ENCODE measurements at places on chromosomes 16 and 17. TPM values are rescaled to one million over a fixed set of nuclear protein-coding genes. Genes with fewer than 3 reads are reported as not detected.

GRCh38 chr17:56289321-56289720 lies 136.0 kb downstream of the ANKFN1 start:
- no peak for DNase-seq

The TCF25 gene
- 115 TPM for total RNA-seq

DNA sequence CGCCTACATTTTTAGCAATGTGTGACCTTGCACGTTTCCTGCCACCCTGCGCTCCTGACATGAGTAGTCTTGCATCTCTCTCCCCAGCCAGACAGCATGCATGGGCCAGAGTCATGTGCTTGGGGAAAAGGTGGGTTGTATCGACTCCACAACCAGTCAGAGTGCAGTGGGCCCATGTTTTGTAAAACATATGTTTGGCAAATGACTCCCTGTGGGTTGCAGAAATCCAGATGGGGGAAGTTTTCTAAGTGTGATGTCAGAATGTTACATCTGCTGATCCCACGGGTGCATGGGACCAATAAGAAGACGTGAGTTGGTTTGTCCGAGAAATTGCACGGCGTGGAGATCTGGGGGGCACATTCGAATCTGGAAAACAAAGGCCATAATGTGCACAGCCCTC lies 147.1 kb downstream of the FOXL1 start:
- DNase-seq, result no peak

The PERCC1 gene
- total RNA-seq, result not detected

GRCh38 chr17:59631276-59631675 lies 11.6 kb downstream of the CLTC start:
- DNase-seq, result no peak

- no peak for DNase-seq
Observed at GRCh38 chr16:23145186-23145585, 4.1 kb downstream of the USP31 start.

The KRTAP17-1 gene
- not detected for total RNA-seq

The C1QTNF1 gene
- total RNA-seq, result 11.9 TPM

GRCh38 chr16:10763456-10763855 lies 19.8 kb downstream of the NUBP1 start:
- no peak for DNase-seq

DNA sequence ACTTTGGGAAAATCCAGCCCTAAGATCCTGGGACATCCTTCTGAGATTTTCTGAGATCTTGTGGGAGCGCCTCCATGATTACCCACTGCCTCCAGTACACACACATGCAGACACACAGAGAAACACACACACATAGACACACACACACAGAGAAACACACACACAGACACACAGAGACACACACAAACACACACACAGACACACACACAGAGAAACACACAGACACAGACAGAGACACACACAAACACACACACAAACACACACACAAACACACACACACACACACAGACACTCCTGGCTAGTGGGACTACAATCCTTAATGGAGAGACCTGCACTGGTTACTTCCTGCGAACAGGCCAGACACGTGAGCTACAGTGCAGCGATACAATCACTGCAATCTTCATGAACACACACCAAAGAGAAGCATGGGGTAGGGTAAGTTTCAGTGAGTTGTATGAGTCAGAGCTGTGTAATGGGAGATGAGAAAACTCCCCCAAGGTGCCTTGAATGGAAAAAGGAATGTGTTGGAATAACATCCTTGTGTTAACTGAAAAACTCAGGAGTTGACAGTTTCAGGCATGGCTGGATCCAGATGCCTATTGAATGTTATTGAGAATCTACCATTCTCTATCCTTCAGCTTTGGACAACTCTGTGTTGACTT lies 79.5 kb downstream of the SLC6A2 start:
- DNase-seq, result no peak

DNA sequence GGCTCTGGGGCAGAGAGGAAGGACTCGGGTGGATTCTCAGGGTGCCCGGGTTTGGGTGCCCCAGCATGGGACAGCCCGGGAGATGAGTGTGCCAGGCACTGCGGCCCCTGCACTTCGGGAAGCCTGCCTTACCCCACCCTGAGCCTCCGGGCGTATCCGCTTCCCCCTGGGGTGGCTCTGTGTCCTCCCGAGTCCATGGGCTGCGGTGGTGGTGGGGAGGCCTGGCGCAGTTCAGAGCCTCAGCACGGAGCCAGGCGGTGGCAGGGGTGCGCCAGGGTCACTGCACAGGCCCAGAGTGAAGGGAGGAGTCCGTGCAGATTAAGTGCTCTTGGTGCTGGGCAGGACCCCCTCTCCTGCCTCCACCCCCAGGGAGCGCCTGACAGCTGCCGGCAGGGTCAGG lies 20.7 kb downstream of the MYBBP1A start:
- no peak for DNase-seq

The ZP2 gene
- total RNA-seq, result 0.22 TPM
